ENCODE measurements at places on chromosomes 2 and 18.

DNA sequence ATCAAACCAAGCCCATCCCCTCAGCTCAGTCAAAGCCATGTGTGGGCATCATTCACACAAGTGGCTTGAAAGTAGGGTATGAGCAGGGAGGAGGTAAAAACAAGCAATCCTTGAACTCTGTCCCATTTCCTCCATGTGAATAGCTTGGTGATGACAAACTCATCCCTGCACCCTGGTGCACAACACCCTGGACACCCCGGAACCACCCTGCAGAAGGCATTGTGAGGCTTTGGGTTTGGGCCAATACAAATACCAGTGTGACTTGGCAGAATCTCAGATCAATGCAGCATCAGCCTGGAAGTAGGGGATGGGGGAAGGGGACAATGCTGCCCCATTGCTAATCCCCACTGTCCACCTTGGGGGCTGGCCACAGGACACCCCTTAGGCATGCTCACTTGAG, 28.6 kb downstream of the TGFA start:
- no peak for DNase-seq

DNA sequence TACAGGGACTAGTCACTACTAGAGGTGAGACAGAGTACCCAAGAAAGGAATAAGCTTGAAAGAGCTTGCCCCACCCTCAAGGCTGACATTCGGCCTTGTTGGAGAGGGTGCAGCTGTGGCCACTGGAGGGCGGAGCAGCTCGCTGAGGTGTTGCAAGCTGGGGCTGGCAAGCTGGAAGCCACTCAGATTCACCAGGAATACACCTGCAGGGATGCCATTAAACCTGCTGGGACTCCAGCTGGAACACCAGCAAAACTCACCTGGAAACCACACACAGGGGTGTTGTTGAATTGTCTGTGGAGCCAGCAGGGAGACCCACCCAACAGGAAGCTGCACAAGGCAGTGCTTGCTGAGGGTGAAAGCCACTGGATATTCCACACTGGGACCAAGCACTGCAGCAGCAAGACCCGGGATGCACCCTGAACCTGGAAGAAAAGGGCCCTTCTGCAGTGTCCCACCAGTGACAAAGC, 26.1 kb downstream of the KCTD18 start:
- peak; percentile 82 for DNase-seq

DNA sequence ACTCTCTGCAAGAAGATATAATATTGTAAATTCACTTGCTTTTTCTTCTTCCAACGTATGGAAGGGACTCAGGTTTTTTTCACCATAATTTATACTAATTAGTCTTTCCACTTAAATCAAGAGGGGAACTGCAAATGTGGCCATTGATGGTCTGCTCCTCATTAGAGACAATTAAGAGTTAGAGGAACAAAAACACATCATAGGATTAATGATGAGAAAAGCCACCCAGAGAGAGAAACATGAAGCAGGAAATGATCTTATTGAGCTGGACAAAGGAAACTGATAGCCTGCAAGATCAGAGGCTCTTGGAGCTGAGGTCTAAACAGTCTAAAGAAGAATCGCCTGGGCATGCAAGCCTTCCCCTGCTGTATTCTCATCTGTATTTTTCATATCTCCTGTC, 151.2 kb upstream of the NRP2 start:
- no peak for DNase-seq

DNA sequence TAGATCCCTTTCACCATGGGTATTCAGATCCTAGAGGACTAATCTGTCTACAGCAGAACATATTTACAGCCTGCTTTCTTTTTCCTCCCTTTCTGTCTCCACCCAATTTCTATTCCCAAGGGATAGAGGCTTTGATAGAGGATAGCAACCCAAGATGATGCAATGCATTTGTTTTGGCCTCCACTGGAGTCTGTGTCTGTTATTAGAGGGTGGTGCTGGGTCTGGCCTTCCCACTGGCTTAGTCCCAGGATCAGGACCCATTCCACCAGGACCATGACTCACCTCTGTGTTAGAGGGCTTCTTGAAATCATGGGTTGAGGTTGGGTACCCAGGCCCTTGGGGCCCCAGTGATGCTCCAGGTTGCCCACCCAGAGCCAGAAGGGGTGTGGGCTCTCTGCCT, 239.7 kb upstream of the TNP1 start:
- DNase-seq, result no peak

- DNase-seq, result no peak
Measured at GRCh38 chr2:196105951-196106350, 37.3 kb upstream of the DNAH7 start.

DNA sequence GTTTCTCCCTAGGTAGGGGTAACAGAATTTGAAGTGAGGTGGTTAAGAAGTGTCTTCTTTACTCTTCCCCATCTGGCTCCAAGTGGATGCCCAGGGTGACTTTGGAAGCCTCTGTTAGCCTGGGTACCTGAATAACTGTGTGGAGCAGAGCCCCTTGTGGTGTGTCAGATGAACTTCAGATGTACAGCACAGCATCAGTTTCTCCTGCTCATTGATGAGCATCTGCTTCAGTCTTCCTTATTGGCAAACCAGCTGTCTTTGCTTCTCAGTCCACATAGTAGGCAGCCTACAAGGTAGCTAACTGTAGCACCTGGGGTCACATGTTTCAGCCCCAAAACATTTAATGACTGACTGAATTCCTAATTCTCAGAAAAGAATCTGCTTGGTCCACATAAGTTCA, 56.2 kb upstream of the ATP8B1 start:
- DNase-seq, result peak; percentile 43

GRCh38 chr2:164717000-164717803, 95.9 kb upstream of the GRB14 start:
- peak; percentile 25 for DNase-seq

DNA sequence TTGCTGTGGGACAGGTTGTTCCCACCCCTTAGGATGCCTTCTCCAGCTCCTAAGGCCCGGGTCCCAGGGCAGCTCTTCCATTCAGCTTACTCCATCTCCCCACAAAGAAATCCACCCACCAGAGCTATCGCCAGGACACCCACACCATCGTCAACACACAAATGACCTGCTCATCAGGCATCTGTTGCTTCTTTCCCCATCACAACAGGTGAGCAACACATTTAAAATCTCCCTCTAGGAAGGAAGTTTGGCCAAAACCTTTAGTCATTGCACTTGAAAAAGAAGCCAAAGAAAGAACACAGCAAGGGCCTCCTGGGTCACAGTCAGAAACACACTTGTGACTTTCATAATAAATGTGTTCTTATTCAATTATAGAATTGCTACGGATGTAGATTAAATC, 289.0 kb downstream of the PIEZO2 start:
- no peak for DNase-seq

DNA sequence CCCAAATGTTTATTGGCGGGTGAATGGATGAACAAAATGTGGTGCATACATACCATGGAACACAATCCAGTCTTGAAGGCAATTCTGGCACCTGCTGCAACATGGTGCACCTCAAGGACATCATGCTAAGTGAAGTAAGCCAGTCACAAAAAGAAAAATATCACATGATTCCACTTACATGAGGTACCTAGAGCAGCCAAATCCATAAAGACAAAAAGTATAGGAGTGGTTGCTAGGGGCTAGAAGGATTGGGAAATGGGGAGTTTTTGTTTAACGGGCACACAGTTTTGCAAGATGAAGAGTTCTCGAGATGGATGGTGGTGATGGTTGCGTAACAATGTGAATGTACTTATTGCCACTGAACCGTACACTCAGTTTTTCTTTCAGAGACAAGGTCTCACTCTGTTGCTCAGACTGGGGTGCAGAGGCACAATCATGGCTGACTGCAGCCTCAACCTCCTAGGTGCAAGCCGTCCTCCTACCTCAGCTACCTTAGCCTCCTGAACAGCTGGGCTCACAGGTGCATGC, 90.9 kb upstream of the CERS6 start:
- no peak for DNase-seq

- peak; percentile 83 for DNase-seq
Measured at GRCh38 chr18:45423659-45424058, 191.6 kb upstream of the SLC14A2 start.

DNA sequence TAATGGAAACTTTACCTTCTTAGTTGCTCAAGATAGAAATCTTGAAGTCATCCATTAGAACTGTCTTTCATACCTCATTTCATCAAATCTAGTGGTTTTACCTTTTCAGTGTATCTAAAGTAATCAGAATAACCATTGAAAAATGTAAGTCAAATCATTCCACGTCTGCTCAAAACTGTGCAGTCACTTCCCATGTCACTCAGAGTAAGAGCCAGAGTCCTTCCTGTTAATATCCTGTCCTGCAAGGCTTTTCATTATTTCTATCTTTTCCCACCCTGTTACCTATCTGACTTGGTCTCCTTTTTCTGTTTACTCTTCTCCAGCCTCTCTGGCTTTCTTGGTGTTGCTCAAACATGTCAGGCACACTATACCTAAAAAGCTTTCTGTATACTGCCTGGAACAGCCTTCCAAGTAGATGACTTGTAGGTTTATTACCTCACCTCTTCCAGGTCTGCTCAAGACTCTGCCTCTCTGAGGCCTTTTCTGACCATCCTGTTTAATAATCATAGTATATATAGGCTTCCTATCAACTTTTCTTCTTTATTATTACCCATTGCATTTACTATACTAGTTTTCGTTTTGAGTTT, 3.4 kb downstream of the C2orf69 start:
- DNase-seq, result no peak

- no peak for DNase-seq
Measured at GRCh38 chr2:110886826-110887573, 154.6 kb downstream of the ACOXL start.

- DNase-seq, result no peak
Measured at GRCh38 chr2:43488737-43489136, 107.1 kb downstream of the THADA start.

DNA sequence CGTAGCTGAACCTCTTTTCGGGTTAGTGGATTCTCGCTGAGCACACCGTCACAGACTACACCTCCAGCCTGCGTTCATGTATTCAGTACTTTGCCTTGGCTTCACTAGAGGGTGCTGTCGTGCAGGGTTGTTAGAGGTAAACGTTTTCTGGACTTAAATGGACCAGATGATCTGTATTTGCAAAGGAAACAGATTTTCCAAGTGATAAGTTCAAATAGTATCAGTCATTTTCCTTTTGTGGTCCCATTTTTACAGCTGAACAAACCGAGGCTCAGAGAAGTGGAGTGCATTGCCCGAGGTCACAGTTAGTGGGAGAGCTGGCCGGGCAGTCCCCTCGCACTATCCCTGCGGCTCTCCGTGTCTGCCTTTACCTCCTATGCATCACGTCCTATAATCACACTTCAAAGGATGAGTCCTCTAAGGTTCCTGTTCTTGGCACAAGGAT, 125.9 kb downstream of the MAP4K4 start:
- DNase-seq, result no peak

DNA sequence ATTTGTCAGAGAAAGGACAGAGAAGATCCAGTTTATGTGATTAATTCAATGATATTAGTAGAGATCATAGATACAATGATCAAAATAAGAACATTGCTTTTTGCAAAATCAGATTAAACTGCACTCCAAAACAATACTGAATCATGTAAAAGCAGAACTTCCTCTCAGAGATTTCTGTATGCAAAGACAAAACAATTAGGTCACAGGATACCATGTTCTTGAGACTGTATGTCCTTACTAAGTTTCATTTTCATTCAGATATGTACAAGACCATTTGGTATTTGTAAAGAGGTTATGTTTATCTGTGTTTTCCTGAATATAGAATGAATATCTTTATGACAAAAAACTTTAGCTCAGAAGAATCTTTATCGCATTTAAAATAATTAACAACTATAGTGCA, 161.8 kb downstream of the DLGAP1 start:
- no peak for DNase-seq

DNA sequence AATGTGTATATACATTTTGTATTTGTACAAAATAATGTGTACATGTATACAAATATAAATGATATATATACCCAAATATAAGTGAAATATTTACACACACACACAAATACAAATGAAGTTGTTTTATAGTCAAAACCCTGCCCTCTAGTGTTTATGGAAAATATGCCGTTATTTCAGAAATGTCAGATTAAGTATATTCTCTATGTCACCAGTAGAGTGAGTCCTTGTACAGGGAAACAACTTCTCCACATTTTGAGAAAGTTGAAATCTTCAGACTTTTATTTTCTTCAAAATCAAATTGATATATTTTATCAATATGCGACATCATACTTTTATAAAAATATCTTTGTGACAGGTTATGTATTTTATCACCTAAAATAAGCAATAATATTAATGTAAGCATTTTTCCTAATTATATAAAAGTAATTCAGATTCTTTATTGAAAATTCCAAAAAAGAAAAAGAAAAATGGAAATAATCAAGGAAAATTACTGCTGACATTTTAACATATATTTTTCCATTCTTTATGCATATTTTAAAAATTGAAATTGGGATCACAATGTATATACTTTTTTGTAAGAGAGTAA, 22.4 kb downstream of the ARL6IP6 start:
- DNase-seq, result peak; percentile 63

GRCh38 chr18:78739882-78740677, 239.5 kb upstream of the SALL3 start:
- DNase-seq, result no peak

- no peak for DNase-seq
Measured at GRCh38 chr2:206275312-206276055, 1.0 kb downstream of the ZDBF2 start.

DNA sequence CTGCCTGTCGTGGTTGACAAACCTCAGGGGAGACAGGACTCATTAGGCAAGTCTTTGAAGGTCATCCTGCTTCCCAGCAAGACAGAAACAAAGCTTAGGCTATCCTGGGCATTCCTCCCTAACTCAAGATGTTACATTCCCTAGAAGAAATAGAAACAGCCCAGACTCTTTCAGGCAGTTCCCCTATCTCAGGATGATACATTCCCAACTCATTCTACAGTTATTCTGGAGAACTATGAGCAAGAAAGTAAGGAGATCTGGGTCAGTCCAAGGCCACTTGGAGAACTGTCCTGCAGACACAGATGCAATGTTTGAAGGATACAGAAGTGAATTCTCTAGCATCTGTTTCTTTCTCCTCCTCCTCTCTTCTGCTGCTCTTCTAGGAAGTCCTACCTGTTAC, 220.1 kb upstream of the NCKAP5 start:
- DNase-seq, result no peak

- DNase-seq, result no peak
Measured at GRCh38 chr18:13438507-13439056, 220.0 kb downstream of the LDLRAD4 start.

GRCh38 chr2:239264492-239264837, 136.4 kb downstream of the HDAC4 start:
- DNase-seq, result no peak

GRCh38 chr2:138193416-138194213, 229.3 kb downstream of the HNMT start:
- DNase-seq, result no peak

DNA sequence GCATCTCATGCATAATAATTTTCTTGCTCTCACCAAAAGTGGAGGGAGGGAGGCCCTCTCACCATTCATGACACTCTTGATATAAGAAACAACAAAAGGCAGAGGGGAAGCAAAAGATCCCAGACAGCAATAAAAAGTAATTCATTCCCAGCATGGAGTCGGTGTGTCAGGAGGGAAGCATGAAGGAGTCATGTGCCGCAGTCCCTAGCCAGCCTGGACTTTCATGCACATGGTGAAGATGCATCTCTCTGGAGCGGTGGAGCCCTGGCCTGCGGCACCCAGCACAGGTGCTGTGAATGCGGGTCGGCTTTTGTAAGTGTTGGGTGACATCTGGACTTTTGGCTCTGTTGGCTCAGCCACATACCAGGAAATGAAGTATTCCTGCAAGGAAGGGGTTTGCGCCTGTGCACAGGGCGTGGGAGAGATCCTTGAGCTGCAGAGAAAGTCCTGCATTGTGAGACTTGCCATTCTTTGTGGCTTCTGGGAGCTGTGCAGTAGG, 119.4 kb downstream of the COPS8 start:
- no peak for DNase-seq

Data from COR-L47 (cell line).